ENCODE measurements at places on chromosomes 16 and 17.

GRCh38 chr16:75195811-75196790, 10.9 kb downstream of the CTRB2 start:
- no peak for DNase-seq

- no peak for DNase-seq
Measured at GRCh38 chr17:3870871-3871306, 22.0 kb downstream of the CAMKK1 start.

DNA sequence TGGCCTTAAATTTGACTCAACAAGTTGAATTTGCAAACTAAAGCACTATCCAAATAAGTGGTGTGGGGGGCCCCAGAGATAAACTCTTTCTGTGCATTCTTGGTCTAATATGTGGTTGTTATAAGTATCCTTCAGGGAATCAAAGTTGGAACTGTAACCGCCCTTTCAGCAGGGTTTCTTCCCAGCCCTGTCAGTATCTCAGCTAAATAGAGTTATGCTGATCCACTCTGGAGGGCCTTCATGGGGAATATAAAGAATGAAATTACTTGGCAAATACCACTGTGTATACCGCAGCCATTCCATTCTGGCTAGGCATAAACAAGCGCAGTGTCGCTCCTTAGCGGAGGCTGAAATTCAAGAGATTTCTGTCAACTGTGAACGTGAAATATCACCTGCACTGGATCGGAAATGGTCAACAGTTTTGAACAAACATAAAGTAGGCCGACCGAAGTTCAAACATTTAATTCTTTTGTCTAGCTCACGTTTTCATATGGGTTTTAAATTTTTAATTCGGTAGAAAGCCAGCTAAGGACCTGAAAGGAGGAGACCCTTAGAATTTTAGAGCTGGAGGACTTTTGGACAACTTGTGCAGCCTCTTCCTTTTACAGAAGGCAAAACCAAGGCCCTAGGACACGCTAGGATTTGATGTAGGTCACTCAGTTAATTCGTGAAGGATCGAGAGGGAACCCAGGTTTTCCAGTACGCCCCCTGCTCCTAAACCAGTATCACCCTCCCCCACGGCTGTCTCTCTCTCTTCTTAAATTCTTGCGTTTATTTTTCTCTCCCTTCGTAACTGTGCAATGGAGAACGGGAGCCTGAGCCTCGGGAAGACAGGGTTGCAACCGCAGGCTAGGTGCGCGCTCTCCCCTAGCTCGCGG, 74.7 kb downstream of the CHD9 start:
- DNase-seq: peak; percentile 53

GRCh38 chr17:10075919-10076318, 122.5 kb downstream of the GAS7 start:
- DNase-seq: no peak

GRCh38 chr17:19311421-19312215, 50.9 kb downstream of the B9D1 start:
- DNase-seq: peak; percentile 39

GRCh38 chr17:35448214-35448898, at the start of gene SLFN13:
TSS of gene SLFN13 (minus strand) at chr17:35448766. CDS start at chr17:35445680, 3,086 bp downstream.
- peak; percentile 59 for DNase-seq

- no peak for DNase-seq
Measured at GRCh38 chr17:72684405-72685020, 408.0 kb downstream of the SLC39A11 start.

GRCh38 chr16:29757950-29758466, 12.2 kb upstream of the C16orf54 start:
- DNase-seq: peak; percentile 28

DNA sequence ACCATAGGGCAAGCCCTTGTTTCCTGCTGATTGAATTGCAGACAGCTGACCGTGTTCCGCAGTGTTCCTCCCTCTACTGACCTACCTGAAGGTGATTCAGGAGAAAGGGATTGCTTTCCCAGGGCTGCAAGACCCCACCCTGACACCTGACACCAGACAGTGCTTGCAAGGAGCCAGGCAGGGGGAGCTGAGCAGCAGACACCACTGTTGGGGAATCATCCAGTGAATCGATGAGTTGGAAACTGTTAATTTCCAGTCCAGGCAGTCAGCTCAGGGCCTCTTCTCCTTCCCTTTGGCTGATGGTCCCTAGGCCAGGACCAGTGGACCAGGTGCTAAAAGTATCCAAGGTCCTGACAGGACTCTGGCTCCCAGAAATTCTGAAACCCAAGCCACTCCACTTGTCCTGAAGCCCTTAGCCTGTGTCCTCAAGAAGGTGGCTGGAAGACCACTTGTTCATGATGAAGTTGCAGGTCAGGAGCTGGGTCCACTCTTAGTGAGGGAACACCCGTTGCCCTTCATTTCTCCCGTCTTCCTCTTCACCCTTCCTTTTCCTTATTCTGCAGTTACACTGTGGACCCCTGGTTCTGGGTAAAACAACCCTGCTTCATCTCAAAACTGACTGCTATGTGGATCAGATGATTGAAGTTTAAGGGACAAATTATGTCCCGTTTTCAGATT, 9.5 kb upstream of the UNK start:
- no peak for DNase-seq

- DNase-seq: no peak
Measured at GRCh38 chr17:20008242-20009051, 712 bp upstream of the SPECC1 start.

DNA sequence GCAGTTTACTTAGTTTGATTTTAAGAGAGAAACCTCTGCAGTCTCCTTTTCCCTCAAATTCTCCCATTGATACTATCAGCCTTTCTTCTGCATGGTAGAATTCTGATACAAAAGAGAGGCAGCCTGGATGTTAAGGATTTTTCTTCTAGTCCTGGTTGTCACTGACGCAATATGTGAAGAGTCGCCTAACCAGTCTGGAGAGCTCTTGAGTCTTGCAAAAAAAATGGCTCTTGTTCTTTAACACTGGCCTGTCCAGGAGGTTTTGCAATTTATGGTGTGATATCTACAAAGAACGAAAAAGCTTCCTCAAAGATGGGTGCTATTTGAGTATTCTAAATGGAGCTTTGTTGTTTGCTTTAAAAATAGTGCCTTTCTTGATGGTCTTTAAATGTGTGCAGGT, 28.9 kb downstream of the COX10 start:
- DNase-seq: no peak

DNA sequence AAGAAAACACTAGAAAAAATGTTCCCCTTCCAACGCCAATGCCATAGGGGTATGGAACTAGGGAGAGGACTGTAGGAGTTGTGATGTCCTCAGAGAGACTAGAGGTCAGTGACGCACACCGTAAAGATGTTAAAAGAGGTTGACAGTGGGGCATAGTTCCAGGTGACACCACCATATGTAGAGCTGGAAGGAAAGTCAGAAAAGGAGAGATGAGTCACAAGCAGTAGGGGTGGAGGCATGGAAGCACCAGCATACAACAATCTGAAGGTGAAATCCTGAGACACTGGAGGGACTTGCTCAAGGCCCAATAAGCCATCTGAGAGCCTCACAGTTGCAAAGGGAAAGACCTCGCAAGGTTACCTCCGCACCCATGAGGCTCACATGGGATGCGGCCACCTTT, 76.0 kb downstream of the ZNF18 start:
- no peak for DNase-seq

- no peak for DNase-seq
Measured at GRCh38 chr17:55320594-55321426, 56.0 kb downstream of the HLF start.

- DNase-seq: no peak
Measured at GRCh38 chr17:42577140-42577531, 393 bp downstream of the PSMC3IP start.

- no peak for DNase-seq
Measured at GRCh38 chr16:66064801-66065530, 301.5 kb upstream of the CDH5 start.

- DNase-seq: peak; percentile 82
Measured at GRCh38 chr17:69060822-69061221, at the start of gene ABCA9. TSS of gene ABCA9 (minus strand) at chr17:69060927. CDS start at chr17:69051126, 9,801 bp downstream.

DNA sequence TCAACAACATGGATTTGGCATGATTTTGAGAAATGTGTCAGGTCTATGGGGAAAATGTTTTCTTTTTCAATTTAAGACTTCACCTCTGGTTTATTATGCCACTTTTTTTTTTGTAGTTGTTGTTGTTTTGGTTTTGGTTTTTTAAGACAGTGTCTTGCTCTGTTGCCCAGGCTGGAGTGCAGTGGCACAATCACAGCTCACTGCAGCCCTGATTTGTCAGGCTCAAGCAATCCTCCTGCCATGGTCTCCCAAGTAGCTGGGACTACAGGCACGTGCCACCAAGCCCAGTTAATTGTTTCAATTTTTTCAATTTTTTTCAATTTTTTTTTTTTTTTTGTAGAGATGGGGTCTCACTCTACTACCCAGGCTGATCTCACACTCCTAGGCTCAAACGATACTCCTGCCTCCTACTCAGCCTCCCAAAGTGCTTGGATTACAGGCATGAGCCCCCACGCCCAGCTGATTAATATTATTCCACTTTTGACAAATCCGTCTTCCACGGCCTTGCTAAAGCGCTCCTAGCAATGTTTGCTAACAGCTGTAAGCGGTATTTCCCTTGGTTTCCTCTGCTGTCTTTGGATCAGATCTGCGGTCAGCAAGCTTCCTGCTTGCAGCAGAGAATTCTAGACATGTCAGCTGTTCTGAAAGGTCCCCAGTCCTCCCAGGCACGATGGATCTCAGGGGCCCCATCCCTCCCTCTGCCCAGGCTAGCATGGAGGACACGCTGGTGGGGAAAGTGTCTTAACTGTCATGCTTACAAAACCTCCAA, 7.0 kb upstream of the MILR1 start:
- DNase-seq: peak; percentile 71

- no peak for DNase-seq
Measured at GRCh38 chr17:22570144-22570845, 878.0 kb downstream of the KCNJ18 start.

Data from brain microvascular endothelial cell (primary cell).